ENCODE measurements at places on chromosomes 6 and 20.

GRCh38 chr20:10609276-10609675, 64.5 kb downstream of the JAG1 start:
- no peak for DNase-seq

- no peak for DNase-seq
Observed at GRCh38 chr20:22958390-22958789, 76.7 kb upstream of the SSTR4 start.

DNA sequence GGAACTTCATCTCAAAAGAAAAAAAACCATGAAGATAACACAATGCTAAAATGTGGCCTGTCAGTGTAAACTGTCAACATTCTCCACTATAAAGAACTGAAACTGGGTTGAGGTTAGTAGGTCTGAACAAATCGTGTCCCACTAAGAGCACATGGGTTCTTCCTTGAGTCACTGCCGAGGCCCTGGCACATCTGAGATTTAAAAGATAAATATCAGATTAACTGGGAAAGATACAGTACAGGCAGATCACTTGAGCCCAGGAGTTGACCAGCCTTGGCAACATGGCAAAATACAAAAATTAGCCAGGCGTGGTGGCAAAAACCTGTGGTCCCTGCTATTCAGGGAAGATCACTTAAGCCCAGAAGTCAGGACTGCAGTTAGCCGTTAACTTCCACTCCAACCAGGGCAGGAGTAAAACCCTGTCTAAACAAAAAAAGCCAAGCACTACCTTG, 5.6 kb downstream of the EEF1A1 start:
- DNase-seq, result no peak

DNA sequence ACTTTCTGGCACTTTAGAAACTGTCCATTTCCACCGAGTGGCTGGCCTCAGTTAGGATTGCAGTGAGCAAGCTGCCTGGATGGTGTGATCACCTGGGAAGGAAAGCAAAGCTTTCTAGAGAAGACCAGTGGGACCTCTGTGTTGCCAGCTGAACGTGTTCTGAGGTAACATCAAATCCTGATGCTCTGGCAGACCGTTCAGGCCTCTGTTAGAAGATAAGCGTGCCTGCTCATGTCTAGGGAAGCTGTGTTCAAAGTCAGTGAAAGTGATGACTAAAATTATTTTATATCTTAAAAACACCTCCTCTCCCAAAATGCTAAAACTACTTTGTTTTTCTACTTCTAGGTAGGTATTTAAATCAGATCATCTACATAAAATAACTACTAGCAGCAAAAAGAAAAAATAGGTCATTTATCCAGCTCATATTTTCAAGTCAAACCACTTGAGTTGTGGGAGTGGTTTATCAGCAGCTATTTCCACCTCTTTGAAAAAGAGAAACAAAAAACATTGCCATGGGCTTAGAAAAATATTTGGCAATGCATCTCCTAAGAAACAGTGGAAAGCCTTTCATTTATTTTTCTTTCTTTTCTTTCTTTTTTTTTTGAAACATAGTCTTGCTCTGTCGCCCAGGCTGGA, 54.8 kb downstream of the CEP43 start:
- DNase-seq, result no peak

GRCh38 chr20:62193079-62194025, 10.5 kb downstream of the MTG2 start:
- DNase-seq, result no peak
